PC-9 (cell line): ENCODE measurements at places on chromosomes 3 and 15. TPM values are rescaled to one million over a fixed set of nuclear protein-coding genes. Genes with fewer than 3 reads are reported as not detected.
A peak's percentile ranks its signal among the peaks of the same experiment; 100 is the strongest.

DNA sequence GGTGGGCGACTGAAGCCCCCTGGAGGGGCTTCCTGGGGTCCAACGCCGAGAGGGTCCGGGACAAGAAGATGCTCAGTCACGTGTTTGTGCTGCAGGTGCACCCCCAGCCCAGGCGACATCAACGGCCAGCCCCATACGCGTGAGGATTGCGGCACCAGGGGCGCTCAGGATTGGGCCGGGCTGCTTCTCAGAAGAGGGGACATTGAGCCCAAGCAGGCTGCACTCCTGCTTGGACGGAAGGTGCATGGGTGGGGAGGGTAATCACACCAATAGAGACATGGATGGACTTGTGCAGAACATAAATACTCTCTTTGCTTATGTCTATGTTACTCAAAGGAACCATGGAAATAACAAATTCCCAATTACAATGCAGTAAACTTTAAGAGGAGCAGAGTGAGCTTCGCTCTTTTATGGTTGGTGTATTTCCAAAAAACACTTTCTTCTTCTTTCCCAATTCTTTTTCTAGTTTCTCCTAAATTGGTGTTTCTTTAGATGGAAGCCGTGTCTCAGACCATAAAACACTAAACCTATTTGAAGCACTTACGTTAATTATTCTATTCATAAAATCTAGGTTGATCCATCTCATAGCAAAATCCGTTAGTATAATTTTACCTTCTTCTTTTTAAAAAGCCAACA, 182.7 kb downstream of the GOLGA6L6 start:
- no peak for DNase-seq

GRCh38 chr15:101210058-101210457, 41.8 kb downstream of the CHSY1 start:
- no peak for DNase-seq

DNA sequence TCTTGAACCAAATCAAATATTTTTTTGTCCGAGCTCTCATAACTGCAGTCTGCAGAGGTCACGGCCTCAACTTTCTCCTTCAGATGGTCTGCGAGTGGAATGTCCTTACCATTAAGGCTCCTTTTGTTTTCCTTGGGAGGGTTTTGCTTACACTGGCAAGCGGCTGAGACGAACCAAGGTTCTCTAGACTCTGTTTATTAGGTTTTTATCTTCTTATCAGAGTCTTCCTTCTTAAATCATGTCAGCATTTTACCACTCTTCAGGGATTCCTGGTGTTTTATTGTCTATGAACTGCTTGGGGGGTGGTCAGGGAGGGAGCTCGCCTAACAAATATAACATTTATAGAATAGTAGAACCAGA, 773.7 kb upstream of the NR2F2 start:
- DNase-seq: no peak

- no peak for DNase-seq
Measured at GRCh38 chr15:36221992-36222391, 357.4 kb upstream of the CDIN1 start.

GRCh38 chr3:85627932-85628331, 669.1 kb downstream of the CADM2 start:
- no peak for DNase-seq

GRCh38 chr15:88403351-88403791, 63.8 kb downstream of the MRPL46 start:
- DNase-seq: no peak

- DNase-seq: no peak
Measured at GRCh38 chr3:119639494-119640350, 20.7 kb downstream of the POPDC2 start.

DNA sequence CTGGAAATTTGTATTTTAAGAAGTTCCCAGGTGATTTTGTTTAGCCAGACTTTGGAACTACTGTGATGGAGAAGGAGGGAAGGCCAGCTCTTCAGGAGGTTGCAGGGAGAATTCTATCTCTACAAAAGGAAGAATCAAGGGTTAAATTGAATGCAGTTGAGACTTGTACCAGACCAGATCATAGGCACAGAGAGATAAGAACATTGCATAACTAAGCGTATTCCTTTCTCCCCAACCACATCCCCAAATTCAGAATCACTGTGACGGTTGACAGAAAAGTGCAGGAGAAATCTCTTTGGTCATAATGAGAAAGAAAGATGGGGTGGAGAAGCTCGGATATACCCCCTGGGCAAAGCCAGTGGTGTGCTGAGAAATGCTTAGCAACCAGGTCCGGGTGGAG, 7.2 kb downstream of the PLD1 start:
- DNase-seq: peak; percentile 33

- DNase-seq: no peak
Measured at GRCh38 chr3:188298585-188298984, 144.6 kb downstream of the LPP start.

- no peak for DNase-seq
Measured at GRCh38 chr15:58463815-58464650, 32.2 kb downstream of the LIPC start.

DNA sequence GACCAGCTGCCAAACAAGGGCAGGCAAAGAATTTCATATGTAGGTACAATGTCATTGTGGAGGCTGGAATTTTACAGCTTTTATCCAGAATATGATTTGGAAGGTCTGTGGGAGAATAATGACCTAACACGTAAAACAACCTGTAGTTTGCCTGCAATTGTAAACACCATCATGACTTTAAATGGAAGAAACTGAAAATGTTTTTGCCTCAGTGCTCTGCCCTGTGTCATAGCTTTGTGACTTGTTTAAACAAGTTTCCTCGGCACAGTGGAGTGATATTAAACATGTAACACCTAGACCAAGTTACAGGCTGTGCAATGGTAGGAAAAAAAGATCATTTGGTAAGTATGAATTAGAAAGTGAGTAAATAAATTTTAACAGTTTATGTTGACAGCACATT, 171.6 kb upstream of the MBNL1 start:
- DNase-seq: no peak

GRCh38 chr15:38610748-38611147, 46.1 kb upstream of the RASGRP1 start:
- no peak for DNase-seq

DNA sequence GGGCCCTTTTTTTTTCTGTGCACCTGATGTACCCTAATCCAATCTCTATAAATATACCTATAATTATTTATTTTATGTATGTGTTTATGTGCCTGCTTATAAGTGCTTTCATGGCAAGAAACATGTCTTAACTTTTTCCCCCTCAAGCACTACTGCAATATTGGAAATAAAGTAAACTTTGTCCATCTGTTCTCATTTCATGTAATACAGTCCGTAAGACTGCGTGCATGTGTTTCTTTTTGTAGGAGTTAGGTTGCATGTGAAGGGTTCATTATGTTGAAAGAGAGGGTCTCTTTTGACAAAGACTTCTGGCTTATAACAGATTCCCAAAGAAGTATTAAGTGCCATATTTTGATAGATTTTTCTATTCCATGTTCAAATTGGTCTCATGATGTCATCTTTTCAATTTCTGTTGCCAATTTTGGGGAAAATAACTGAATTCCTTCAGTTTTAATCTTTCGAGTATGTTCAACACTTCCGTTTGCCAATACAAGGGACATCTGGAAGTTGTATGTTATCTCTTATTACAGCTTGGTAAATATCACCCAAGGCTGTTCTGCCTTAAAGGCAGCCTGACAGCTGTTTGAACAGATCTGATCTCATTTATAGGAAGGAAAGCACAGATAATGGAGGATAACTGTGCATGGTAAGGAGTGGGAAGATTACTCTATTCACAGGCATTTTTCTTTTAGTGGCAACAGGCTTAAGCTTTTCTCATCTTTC, 273.1 kb upstream of the SGO1 start:
- DNase-seq: no peak

- peak; percentile 16 for DNase-seq
Measured at GRCh38 chr3:57910990-57911389, 97.2 kb upstream of the FLNB start.

GRCh38 chr15:32642667-32643435, 1.3 kb downstream of the SCG5 start:
- DNase-seq: no peak

GRCh38 chr3:19342389-19342788, 194.1 kb downstream of the KCNH8 start:
- DNase-seq: no peak

DNA sequence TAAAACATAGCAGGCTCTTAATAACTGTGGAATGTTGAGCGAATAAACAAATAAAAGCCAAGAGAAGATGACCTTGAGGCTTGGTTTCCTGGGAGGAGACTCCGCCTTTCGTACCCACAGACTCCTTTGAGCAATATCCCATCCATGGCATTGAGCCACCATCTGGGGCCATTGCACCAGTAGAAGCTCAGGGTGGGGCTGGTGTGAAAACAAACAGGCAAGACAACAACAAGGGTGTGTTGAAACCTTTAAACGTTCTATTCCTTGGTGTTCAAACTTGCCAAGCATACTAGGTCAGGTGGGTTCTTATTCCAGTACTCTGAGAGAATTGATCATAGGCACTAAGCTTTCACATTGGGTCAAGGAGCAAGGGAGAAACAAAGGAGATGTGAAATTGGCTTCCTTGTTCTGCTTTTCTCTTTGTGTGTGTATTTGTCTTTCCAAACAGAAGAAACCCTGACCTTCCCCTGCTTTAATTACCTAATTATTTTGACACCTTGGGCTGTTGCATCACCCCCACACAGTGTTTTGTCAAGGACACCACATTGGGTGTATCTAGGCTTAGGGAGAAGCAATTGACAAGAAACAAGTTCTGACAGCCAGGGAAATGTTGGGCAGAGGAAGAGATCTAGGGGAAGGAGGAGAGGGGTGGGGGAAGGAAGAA, 105.1 kb upstream of the BCL6 start:
- peak; percentile 72 for DNase-seq

PHLDB2 gene
- total RNA-seq: 42.7 and 55.0 TPM in 2 replicates

NTRK3 gene
- not detected in 2 replicates for total RNA-seq

PTPRG gene
- 22.0 and 32.9 TPM in 2 replicates for total RNA-seq

SI gene
- total RNA-seq: not detected in 2 replicates

KCNMB2 gene
- total RNA-seq: not detected in 2 replicates

CLCN2 gene
- total RNA-seq: 27.1 and 33.0 TPM in 2 replicates

SPATA12 gene
- total RNA-seq: 0.43 and 0.57 TPM in 2 replicates

POPDC2 gene
- 3.0 and 3.5 TPM in 2 replicates for total RNA-seq

GPR171 gene
- not detected in 2 replicates for total RNA-seq

P2RY13 gene
- not detected in 2 replicates for total RNA-seq
